CD4-positive, alpha-beta T cell treated with Interleukin-1 beta for 1 hour (primary cell): ENCODE measurements at places on chromosomes 11 and 22.
A peak's percentile ranks its signal among the peaks of the same experiment; 100 is the strongest.

DNA sequence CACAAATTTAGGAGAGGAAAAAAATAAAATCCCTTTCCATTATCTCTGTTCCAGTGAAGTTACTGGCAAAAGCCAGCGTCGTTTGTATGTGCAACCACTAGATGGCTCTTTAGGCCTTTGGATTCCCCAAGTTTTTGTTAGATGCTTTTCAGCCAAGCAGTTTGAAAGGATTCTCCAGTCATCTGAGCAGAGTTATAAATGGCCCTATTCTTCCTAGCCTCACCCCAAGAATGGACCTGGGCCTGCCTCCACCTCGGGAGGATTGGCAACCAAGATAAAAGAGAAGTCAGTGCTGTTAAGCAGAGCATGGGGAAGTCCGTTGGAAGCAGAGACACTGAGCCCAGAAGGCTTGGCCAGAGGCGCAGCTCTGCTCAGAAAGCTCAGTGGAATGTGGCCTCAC, 15.4 kb downstream of the FAM181B start:
- peak; percentile 19 for DNase-seq

DNA sequence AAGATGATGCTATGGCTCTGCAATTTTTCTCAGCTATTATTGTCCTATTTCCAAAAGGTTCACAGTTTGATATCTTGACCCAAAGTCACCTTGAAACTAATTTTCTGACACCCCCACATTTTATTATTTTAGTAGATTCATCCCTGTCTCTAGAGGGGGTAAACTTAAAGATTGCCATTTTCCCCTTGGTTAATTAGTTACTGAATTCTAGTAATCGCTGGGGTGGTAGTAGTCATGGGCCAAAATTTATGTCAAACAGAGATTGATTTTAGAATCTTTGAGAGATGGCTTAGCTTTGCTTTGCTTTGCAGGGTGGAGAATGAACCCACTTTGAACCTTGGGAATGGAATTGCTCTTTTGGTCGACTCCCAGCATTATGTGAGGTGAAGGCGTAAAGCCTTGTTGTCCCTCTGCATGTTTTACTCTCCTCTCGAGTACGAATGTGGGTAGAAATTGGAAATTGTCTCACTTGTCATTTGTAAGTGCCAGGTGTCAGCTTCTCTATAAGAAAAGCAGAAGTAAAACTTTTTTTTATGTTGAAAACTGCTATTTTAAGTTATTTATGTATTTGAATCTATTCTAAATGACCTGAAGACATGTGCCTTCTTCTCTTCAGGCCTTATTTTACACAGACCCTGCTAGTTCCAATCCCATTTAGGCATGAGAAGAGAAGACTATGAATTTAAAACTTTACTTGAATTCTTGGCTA, 42.4 kb upstream of the RCE1 start:
- DNase-seq: no peak

DNA sequence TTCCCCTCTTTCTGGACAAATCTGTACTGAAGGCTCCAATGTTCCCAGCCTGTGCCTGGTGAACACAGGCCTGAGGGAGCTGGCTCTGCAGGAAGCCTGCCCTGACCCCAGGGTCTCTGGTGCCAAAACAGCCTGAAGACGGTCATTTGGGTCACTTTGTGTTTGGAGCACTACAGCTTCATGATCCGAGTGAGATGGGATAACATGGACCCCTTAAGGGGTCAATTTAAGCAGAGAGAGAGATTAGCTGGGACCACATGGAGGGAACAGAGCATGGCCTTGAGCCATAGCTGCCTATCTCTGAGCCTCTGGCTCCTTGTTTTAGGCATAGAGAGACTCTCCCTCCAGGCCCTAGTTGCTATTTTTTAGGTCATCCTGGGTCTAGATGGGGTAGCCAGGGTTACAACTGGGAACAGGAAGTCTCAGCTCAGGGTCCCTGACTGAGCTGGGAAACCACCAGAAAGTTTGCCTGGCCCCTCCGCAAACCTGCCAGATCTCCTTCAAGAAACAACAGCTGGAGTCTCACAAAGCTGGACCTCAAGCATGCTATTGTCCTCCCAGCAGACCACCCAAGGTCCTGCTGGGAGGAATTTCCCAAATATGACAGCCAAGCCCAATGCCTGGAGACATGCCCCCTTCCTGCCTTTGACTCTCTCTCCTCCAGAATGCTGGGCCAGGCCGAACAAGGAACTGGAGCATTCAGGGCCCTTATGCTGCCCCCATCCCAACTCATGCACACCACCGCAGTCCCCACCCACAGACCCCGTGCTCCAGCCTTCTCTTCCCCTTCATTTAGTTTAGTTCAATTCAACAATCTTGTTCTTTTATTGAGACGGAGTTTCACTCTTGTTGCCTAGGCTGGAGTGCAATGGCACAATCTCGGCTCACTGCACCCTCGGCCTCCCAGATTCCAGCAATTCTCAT, 4.0 kb downstream of the SLCO2B1 start:
- no peak for DNase-seq

DNA sequence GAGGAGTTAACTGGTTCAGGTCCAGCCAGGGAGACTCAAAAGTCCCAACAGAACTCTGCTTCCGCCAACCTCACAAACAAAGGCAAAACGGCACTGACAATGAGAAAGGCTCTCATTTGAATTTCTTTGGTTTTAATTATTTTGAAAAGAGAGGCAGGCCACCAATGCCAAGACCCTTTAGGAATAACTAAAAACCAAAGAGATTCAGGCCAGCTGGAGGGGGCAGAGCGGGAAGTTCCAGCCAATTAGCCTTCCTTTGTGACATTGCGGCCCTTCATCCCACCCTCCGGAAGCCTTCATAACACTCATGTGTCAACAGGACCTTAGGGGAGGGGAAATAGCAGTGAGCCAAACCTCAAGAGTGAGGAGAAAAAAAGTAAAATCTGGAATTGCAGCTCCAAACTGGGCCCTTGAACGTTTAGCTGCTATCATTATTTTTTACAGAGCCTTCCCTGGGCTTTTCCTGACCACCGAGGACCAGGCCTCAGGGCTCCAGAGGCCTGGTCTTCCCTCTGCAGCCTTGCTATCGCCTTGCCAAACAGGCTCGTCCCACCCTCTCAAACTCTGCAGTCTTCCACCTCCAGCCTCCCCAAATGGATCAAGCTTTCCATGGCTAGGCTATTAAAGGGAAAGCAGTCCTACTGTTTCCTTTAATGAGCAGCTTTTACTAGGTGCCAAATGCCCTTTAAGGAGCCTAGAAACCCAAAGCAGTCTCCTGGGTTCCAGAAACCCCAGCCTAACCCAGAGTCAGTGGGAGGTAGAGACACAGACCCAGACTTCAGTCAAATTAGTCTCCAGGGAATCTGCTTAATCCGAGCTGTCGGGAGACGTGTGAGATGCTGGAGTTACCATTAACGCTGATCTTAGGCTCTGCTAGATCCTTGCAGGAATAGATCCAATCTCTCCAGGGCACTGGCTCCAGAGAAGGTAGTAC, 114.2 kb downstream of the CCDC34 start:
- DNase-seq: no peak

GRCh38 chr11:26202754-26203153, 129.2 kb upstream of the ANO3 start:
- no peak for DNase-seq

- DNase-seq: no peak
Observed at GRCh38 chr11:9577556-9577955, 4.1 kb downstream of the WEE1 start.

DNA sequence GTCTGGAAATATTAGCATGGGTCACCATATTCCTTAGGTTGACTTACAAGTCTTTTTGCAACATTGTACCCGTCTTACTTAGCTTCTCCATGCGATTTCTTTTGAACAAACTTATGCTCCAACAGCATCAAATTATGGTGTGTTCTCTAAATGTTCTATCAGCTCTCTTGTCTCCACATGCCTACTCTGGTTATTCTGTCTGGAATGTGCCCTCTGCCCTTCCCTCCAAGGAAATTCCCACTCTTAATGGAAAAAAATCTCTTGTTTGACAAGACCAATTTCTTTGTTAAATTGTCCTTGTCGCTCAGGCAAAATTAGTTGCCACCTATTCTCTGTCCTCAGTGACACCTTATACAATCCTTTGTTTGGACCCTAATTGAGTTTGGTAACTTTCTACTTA, 522.8 kb upstream of the LUZP2 start:
- DNase-seq: no peak

GRCh38 chr22:36921309-36922104, 8.1 kb downstream of the CSF2RB start:
- DNase-seq: peak; percentile 70

GRCh38 chr11:64933935-64934681, 1.6 kb downstream of the GPHA2 start:
- no peak for DNase-seq

- no peak for DNase-seq
Observed at GRCh38 chr22:30312053-30312452, 14.7 kb downstream of the TBC1D10A start.

GRCh38 chr22:22446517-22446916, 62.0 kb downstream of the ZNF280B start:
- no peak for DNase-seq

- peak; percentile 81 for DNase-seq
Observed at GRCh38 chr11:46392421-46393230, 1.1 kb upstream of the CHRM4 start.

DNA sequence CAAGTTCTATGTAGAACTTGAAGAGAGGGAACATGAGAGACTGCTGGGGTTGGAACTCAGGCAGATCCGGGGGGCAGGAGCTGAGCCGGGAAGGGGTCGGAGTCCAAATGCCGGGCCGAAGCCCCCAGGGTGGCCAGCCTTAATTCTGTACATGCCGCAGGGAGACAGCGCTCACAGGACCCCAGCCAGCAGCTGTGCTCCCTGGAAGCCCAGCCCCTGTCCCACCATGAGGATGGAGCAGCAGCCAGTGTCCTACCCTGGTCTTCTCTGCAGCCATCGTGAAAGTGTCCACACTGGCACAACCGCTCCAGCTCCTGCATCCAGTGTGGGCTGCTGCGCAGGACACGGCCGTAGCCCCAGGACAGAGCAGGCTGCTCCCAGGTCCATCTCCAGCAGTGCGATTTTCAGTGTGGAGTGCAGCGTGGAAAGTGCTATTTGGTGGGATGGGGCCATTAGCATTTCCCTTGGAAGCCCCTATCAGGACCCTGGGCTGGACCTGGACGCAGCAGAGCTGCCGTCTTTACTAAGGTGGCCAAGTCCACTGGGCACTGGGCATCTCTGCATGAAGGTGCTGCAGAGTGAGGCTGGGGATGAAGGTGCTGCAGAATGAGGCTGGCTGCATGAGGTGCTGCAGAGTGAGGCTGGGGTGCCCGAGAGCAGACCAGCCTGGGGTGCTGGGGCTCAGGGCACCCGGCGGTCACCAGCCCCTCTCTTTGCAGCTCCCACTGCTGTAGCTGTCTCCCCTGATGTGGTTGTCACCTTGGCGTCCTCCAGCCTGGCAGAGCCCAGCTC, 737.4 kb downstream of the BRD1 start:
- DNase-seq: no peak

DNA sequence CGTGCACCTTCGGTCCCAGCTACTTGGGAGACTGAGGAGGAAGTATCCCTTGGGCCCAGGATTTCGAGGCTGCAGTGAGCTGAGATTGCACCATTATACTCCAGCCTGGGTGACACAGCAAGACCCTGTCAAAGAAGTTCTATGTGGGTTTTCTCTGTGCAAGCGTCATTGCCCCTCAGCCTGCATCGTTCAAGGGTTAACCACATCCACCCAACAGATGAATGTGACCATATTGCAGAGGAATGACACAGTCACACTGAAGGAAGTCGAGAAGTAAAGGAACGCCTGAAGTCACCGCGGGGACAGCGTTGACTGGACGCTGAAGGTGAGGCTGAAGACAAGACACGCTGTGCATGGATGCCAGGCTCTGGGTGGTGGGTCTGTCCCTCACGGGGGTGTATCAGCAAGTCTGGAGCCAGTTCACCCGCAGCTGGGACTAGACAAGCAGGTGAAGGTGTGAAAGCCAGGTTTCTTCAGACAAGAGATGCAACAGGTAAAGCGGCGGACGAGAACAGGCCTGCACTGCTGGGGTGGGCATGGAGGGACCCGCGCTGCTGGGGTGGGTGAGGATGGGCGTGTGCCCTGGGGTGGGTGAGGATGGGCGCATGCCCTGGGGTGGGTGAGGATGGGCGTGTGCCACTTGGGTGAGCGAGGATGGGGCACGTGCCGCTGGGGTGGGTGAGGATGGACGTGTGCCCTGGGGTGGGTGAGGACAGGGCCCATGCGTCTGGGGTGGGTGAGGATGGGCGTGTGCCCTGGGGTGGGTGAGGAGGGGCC, 36.5 kb upstream of the TOLLIP start:
- no peak for DNase-seq

DNA sequence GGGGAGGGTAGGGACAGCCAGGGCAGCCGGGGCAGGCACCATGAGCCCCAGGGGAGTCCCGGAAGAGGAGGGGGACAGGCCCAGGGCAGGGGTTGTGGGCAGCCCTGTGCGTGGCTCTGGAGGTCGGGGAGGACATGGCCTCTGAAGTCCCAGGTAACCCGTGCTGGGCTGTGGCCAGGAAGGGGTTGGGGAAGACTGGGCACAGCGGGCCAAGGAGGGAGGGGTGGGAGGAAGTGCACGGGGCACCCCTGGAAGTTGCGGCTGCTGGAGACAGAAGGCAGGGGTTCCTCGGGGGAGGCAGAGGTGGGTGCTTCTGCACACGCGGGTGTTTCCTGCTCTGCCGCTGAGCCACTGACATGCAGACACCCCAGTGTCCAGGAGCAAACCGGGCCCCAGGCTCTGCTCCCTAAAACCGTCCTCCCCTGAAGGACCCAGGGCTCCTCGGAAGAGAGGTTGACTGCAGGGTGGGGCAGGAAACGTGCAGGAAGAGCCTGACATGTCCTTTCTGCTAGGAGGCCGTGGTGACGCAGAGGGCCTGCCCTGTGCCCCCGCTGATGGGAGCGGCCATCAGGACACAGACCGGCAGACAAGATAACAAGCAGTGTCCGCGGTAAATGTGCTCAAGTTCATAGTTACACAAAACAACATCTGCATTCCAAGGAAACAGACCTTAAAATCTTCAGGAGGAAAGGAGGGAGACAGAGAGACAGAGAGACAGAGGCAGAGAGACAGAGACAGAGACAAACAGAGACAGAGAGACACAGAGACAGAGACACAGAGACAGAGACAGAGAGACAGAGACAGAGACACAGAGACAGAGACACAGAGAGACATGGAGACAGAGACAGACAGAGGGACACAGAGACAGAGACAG, 5.7 kb downstream of the TNNI2 start:
- peak; percentile 64 for DNase-seq
